CD14-positive monocyte (primary cell): ENCODE measurements at places on chromosomes 6 and 20.
A peak's percentile ranks its signal among the peaks of the same experiment; 100 is the strongest.

DNA sequence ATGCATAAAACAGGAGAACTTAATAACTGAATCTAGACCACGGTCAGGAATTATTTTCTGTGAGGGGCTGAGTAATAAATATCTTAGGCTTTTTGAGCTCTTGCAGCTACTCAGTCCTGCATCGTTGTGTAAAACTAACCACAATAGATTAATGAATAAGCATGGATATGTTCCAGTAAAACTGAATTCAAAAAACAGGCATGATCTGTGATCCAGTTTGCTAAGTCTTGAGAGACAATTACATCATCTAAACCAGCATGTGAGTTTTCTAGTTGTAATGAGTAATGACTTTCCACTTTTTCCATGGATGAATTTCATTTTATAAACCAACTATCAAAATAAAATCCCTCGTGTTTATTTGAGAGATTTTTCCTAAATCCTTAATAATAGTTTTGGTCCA is 336.8 kb downstream of the RFPL4B start:
- no peak for DNase-seq

- DNase-seq = no peak
These were observed 132.8 kb downstream of the PHACTR3 start for GRCh38 chr20:59737073-59737666.

GRCh38 chr6:143964674-143965081 is 43.4 kb downstream of the PLAGL1 start:
- DNase-seq = no peak

- peak; percentile 62 for DNase-seq
These were observed 164.9 kb upstream of the RREB1 start for GRCh38 chr6:6942831-6943230.

- peak; percentile 28 for DNase-seq
These were observed 47.6 kb downstream of the CPXM1 start for GRCh38 chr20:2752567-2753460.

- DNase-seq = no peak
These were observed 122.2 kb downstream of the FYN start for GRCh38 chr6:111750753-111751673.

DNA sequence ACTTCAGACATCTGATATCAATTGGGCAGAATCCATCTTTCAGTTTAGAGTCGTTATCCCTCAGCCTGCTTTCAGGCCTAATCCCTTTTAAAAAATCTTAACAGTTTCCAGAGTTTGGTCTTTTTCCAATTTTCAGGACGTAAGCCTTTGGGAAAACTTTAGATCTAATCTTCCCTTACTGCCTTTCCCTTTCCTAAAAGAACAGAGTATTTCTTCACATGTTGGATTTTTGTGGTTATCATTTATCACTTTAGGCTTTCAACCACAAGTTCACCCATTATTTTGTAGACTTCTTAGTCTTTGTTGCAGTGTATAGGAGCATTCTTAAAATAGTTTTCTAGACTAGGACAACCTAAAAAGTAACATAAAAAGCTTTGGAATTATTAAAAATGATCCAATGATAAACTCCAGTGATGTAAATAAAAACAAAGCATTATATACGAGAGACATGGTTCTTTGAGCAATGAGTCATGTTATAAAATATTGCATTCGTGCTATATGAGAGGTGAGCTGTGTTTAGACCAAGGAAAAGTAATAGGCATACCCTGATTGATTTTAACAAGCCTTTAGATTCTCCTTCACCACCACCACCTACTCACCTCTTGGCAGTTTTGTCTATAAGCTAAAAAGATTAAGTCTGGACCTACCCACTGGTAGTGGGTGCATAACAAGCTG is 90.4 kb upstream of the MCHR2 start:
- no peak for DNase-seq

DNA sequence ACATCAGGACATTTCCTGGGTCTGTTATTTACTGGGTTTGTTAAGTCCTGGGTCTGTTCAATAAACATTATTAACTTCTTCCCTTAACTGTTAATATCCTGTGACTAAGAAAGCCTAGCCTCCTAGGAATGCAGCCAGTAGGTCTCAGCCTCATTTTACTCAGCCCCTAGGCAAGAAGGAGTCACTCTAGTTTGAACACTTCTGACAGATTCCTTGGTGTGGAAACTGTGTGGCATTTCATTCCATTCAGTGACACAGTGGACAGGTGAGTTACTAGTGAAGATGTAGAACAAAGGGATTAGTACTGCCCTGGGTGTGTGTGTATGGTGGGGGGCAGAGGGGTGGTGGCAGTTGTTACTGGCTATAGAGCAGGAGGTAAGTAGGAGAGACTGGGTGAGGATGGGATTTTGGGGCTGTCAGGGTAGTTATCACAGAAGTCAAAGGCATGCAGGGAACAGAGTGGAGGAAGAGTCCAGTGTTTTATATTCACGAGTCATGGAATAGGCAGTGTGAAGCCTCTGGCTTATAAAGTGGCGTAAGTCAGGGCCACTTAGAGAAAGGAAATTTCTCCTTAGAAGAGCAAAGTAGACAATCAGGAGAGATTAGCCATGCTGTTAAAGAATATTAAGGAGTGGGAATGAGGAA is 28.4 kb downstream of the RNF182 start:
- DNase-seq = no peak

GRCh38 chr6:21958428-21958827 is 338.4 kb downstream of the PRL start:
- DNase-seq = no peak

GRCh38 chr20:46713957-46714834 is 4.7 kb downstream of the SLC2A10 start:
- DNase-seq = no peak
